Trophoblast cell (in vitro differentiated cells and primary cell): ENCODE measurements at places on chromosomes 7 and 10.

DNA sequence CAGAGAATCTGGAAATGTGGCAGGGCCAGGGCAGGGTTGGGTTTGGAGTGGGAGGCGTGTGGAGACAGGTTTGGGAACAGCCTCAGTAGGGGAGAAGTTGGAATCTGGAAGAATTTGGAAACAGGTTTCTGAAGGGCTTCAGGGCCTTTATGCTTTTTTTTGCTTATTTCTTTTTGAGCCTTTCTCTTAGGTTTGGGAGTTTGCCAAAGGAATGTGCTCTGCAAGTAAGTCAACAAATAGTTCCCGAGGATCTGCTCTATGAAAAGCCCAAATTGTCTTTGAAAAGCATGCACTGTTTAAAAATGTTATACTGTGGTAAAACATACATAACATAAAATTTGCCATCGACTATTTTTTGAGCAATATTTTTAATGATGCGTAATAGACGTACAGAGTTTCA is 86.7 kb upstream of the ADRB1 start:
- no peak overlapping the region for H3K4me3 ChIP-seq
- H3K4me1 ChIP-seq = peaks cover 30% of the 10 kb centered on the region
- no peak for DNase-seq
- no peaks in the 10 kb centered on the region for H3K36me3 ChIP-seq

DNA sequence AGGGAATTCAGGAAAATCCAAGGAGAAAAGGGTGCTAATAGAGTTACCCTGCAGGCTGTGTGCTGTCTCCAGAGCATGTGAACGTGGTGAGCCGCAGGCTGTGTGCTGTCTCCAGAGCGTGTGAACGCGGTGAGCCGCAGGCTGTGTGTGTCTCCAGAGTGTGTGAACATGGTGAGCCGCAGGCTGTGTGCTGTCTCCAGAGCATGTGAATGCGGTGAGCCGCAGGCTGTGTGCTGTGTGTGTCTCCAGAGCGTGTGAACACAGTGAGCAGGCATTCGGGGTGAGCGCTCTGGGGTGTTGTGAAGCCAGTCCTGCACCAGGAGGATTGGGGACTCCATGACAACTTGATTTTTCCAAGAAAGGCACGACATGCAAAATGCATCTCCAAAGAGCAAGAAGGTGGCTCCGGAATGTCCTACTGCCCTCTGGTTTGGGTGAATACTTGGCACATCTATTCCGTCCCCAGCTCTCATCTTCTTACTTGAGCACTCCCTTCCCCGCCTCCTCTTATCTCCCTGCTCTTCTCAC is 407.9 kb upstream of the SHH start:
- H3K27ac ChIP-seq = no peak overlapping the region
- H3K36me3 ChIP-seq = no peaks in the 10 kb centered on the region
- H3K4me1 ChIP-seq = no peaks in the 10 kb centered on the region
- no peak for DNase-seq
- no peaks in the 10 kb centered on the region for H3K27me3 ChIP-seq

- H3K4me3 ChIP-seq = no peak overlapping the region
- DNase-seq = no peak
- no peaks in the 10 kb centered on the region for H3K27me3 ChIP-seq
- no peaks in the 10 kb centered on the region for H3K4me1 ChIP-seq
These were observed 135.0 kb upstream of the INHBA start for GRCh38 chr7:41837916-41838315.

DNA sequence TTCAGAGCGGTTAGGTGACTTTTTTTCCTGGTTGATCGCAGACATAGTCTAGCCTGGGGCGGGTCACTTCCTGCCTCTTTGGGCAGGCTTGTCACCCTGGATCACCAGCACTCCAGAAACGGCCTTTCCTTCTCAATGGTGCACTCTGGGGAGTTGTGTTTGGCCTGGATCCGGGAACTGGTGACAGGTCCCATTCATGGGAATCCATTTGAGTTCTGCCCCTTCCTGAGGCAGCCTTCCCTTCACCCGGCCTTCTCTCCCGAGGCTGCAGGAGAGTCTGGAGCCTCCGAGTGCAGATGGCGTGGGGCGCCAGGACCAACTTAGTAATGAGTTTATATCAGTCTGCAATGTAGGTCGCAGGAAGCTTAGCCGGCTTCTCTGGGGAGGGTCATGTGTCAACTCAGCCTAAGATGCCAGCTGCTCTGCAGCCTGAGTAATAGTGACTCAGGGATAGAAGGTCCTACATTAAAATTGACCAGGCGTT is 54.2 kb downstream of the TACR2 start:
- peaks cover 14% of the 10 kb centered on the region for H3K4me1 ChIP-seq
- no peak overlapping the region for H3K27ac ChIP-seq
- H3K36me3 ChIP-seq = peaks cover 31% of the 10 kb centered on the region
- H3K27me3 ChIP-seq = no peaks in the 10 kb centered on the region
